NCI-H1417 treated with DMSO at 0.1 percent for 48 hours (cell line): ENCODE measurements at places on chromosomes 3 and 15.

DNA sequence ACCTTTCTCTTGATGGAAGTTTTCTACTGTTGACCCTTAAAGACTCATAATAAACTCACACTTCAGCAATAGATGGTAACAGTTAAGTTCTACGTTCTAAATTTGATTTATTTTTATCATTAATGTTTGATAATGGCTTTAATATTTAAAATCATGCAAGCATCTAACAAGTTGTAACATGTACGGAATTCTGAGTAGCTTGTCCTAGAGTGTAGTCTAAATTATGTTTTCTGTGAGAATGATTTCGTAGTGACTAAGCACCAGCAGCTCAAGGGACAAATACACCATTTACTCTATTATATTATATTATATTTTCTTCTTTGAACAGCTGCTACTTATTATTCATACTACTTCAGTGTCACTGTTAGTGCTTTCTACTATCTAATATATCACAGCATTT is 345.6 kb downstream of the NLGN1 start:
- DNase-seq: no peak

DNA sequence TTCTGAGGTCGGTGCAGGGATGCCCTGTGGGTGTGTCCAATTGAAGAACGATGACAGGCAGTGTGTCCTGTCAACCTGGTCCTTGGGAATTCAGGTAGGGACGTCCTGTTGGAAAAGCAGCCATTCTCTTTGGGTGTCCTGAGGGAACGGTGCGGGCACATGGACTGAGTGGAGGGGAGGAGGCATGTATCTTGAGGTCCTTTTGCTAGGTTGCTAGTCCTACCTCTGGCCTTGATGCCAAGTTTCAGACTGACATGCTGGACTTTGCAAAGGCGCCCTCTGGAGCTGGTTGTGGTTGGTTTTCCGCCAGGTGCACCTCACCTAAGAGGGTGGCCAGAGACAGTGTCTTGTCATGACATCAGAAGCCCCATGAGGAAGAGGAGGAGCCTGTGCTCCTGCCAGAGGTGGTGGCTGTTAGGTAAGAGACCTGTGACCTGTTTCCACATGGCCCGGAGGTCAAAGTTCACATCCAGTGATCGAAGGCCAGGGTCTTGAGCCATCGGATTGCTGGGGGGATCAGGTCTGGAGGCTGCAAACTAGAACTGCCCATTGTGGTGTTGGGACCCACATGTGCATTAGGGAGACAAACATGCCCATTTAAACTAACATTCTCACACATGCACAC is 106.3 kb downstream of the SNRPN start:
- no peak for DNase-seq

GRCh38 chr3:3625544-3626271 is 173.5 kb upstream of the LRRN1 start:
- DNase-seq: no peak

GRCh38 chr15:100109486-100110035 is 232.2 kb downstream of the ADAMTS17 start:
- no peak for DNase-seq

DNA sequence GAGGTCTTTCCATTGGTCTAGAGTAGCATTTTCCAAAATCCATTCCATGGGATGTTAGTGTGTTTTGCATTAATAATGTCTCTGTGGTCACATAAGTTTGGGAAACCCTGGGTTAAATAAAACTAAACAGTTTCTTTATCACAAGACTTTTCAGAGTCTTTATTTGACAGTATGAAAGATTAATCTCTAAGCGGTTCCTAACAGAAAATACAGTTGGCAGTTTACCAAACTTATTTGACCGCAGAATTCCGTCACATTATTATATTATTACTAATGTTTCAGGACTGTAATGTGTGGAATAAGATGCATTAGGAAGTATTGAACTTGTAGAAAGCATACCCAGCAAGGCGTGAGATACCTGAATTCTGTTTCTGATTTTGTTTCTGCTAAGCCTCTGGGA is 71.5 kb upstream of the ADAMTSL3 start:
- no peak for DNase-seq
